NCI-H226 (cell line): ENCODE measurements at places on chromosomes 5 and 9.
A peak's percentile ranks its signal among the peaks of the same experiment; 100 is the strongest.

GRCh38 chr5:29518176-29518575 lies 1675.3 kb upstream of the CDH6 start:
- DNase-seq = no peak

- DNase-seq = no peak
These were observed 105.5 kb upstream of the TUT7 start for GRCh38 chr9:86459599-86460155.

DNA sequence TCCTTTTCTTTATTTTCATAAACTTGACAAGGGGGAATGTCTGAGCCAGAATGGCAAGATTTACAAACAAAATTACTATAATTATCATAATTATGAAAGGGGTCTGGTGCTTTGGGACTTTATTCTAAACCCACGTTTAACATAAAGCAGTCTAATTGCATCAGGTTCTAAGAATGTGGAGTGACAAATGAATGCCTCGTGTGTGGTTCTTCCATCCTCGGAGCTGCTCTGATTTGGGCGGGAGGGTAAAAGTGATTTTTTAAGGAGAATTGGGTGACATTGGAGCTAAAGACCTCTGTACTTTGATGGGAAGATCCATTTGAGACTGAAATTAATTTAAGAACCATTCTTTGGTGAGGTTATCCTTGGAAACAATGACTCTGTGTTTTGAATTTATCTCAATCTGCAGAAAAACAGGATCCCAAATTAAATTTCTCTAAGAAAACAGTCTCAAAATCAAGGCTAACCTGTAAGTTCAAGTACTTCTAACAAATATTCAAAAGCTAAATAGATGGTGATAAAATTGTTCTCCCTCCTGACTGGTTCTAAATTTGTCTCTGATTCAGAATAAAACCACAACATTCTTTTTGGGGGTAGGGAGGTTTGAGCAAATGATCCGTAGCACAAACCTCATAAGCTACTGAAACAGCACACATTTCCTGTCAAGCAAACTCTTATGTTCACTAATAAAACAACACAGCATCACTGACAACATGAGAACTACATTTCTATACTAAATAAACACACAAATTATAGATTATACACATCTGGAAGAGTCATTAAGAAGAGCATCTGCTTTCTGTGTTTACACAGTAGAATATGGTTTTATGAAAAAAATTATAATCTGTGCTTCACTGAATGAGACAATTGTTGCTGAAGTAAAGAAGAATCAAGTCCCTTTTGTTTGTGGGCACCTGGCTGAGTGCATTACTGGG lies 85.5 kb downstream of the DCP2 start:
- peak; percentile 33 for DNase-seq

- DNase-seq = no peak
These were observed 1.4 kb upstream of the SUSD1 start for GRCh38 chr9:112176524-112176923.

DNA sequence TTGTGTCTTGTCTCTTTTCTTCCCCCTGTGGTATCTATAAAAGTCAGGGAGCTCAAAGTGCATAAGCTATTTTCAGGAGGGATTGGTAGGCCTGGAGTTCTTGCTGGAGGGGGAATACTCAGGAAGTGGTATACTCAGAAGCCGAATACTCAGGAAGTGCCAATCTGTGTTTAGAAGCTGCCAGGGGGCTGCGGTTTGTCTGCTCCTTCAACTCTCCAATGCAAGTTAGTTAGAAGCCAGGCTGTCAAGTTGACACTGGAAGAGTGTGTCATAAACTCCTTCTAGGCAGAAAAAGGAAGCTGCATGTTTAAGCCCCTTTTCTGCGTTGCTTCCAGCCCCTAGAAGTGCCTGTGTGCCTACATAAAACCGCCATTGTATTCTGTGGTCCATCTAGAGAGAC lies 366.5 kb downstream of the TAF11L14 start:
- DNase-seq = no peak

GRCh38 chr9:92257327-92257726 lies 36.2 kb downstream of the IARS1 start:
- no peak for DNase-seq

DNA sequence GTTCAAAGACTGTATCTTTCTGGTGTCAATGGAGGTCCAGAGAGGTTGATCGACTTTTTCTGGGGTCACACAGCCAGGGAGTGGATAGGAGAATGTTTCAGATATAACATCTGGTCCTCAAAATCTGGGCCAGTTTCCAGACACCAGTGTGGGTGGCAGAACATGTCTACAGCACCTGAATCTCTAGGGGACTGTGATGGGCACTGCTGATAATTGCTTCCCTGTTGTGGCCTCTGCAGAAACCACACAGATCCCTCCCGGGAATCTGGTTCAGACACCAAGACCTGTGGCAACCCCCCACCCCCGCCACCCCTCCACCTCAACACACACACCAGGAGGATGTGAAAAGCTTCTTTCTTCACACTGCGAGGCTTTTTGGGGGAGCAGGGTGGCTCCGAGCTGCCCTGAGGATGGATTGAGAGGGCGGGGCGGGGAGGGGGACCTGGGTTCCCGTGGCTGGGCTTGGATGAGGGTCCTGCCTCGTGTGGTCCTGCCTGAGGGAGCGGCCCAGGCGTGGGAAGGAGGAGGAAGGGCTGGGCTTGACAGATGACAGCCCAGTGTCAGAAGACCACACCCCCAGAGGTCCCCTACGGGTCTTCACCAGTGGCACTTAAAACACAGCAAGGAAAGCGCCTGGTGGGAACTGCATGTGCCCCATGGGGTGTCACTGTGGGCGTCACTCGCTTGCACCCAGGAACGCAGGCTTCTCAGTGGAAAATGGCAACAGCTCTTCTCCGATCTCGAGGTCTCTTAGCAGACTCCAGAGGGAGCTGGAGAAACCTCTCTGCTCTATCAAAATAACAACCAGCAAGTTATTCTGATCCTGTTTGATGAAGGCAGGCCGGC lies 55.2 kb downstream of the TRIP13 start:
- DNase-seq = no peak

GRCh38 chr5:137712139-137712667 lies 23.7 kb downstream of the KLHL3 start:
- no peak for DNase-seq

GRCh38 chr5:6780802-6781391 lies 67.7 kb downstream of the TENT4A start:
- DNase-seq = no peak

GRCh38 chr9:124555043-124555442 lies 47.8 kb upstream of the NR5A1 start:
- DNase-seq = no peak

- no peak for DNase-seq
These were observed 556.0 kb downstream of the BNC2 start for GRCh38 chr9:16314476-16314875.

GRCh38 chr9:103999375-104000062 lies 94.6 kb upstream of the SMC2 start:
- DNase-seq = no peak

- no peak for DNase-seq
These were observed 54.7 kb downstream of the MACROH2A1 start for GRCh38 chr5:135344349-135344748.

GRCh38 chr9:126633881-126634558 lies 20.3 kb downstream of the LMX1B start:
- DNase-seq = peak; percentile 20

DNA sequence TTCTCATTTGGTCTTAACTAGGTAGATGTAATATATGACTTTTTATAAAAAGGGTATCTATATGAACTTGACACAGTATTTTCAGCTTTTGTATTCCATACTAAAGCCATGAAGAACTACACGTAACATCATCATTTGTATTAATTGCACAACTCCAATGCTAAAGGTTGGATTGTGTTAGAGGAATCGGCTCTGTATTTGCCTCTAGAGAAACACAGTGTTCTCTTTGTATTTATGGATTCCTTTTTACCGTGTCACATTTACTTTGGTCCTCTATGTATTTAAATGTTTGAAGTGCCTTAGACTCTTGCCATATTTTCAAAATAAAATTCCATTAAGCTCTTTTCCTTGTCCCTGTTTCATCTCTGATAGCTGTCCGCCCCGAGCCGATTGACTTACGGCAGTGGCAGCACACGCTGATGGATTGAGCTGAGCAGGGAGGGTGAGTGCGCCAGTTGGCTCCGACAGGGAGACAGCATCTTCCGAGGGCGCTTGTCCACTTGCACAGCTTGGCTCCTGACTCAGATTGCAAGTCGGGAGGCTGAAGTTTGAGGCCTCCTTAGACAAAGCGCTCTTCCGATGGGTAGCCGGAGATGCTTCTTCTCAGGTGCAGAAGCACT lies 95.6 kb upstream of the DMRT1 start:
- no peak for DNase-seq

GRCh38 chr9:4987961-4988421 lies 2.9 kb downstream of the JAK2 start:
- peak; percentile 34 for DNase-seq

- DNase-seq = no peak
These were observed 35.4 kb upstream of the IL17B start for GRCh38 chr5:149414405-149415065.

DNA sequence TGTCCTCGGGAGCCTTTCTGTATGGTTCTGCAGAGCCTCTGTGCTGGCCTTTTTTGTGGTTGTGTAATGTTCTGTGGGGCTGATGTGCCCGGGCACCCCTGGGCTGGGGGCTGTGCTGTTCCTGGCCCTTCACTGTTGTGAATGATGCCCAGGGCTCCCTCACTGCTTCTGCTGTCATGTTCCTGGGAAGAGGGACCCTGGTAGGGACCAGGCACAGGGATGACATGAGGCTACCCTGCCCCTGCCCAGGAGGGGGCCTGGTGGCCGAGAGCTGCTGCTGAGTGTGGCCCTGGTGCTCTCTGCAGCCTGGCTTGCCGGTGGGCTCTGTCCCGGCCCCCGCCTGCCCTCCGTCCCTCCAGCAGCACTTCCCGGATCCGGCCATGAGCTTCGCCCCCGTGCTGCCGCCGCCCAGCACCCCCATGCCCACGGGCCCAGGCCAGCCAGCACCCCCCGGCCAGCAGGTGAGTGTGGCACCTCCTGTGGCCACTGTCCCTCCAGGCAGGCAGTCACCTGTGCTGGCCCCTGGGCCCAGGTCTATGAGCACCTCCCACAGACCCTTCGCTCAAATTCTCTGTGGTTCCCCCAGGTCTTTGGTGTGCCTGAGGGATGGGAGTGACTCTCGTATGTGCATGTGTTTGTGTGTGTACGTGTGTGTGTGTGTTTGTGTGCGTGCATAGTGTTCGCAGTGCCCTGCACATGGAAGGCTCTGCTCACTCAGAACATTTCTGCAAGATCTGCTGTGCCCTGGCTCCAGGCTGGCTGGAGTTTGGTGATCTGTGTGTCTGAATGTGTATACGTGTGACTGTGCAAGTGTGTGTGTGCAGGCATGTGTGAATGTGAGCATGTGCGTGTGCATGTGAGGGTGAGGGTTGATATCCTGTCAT lies 72.3 kb downstream of the WNK2 start:
- no peak for DNase-seq

DNA sequence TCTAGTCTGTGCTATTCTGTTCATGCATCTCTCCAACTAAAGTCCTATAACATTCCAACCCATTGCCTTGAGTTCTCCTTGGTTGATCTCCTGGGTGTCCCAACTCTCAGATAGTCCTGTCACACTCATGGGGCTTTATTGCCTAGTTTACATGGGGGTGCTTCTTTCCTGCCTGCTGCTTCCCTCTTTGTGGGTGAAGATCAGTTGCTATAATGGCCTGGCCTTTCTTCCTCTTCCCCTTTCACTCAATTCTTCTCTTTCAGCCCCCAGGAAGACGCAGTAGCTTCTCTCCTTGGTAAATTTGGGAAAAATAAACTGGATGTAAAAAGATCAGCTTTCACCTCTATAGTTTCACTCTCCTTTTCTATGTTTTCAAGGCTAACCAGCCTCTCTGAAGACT lies 66.5 kb downstream of the PTCD2 start:
- no peak for DNase-seq

- peak; percentile 14 for DNase-seq
These were observed 696.8 kb downstream of the SEMA5A start for GRCh38 chr5:8848997-8849594.

GRCh38 chr5:139459451-139459934 lies 3.0 kb downstream of the ECSCR start:
- no peak for DNase-seq

DNA sequence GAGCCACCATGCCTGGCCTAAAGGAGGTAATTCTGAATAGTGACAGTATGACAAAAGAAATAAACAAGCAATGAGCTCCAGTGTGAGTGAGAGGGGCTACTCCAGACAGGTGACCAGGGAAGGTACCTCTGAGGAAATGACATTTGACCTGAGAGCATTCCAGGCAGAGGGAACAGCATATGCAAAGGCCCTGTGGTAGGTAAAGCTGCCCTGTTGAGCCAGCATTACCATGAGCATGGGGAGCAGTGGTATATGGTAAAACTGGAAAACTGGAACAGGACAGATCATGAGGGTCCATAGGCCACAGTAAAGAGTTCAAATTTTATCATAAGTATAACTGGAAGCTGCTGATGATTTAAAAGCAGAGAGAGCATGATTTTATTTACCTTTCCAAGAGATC lies 6.0 kb upstream of the SFXN1 start:
- DNase-seq = no peak

- DNase-seq = no peak
These were observed 393.1 kb downstream of the TAF11L14 start for GRCh38 chr5:18027241-18027867.

GRCh38 chr9:137103206-137103999 lies 11.1 kb downstream of the DPP7 start:
- DNase-seq = no peak
